NCI-H1417 treated with DMSO at 0.1 percent for 48 hours (cell line): ENCODE measurements at places on chromosomes 2 and 18.

- peak; percentile 97 for DNase-seq
Observed at GRCh38 chr18:37299471-37300304, 265.9 kb downstream of the CELF4 start.

DNA sequence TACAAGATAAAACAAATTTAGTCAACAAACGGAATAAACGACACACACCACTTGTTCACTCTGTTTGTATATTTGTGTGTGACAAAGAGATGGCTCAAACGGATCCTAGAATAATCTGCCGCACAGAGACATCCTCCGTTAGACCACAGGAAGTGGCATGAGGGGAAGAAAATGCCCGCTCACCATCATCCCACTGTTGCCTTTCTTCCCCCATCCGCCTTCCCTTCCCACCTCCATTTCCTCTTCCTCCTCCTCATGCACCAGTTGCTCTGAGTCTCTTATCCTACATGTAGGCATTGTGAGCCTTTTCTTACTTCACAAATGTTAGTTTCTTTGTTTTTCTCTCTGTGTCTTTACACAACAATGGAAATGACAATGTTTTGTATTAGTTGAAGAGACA lies 228.5 kb upstream of the SMIM21 start:
- no peak for DNase-seq

GRCh38 chr2:106085181-106085940 lies 108.7 kb downstream of the UXS1 start:
- DNase-seq: no peak

DNA sequence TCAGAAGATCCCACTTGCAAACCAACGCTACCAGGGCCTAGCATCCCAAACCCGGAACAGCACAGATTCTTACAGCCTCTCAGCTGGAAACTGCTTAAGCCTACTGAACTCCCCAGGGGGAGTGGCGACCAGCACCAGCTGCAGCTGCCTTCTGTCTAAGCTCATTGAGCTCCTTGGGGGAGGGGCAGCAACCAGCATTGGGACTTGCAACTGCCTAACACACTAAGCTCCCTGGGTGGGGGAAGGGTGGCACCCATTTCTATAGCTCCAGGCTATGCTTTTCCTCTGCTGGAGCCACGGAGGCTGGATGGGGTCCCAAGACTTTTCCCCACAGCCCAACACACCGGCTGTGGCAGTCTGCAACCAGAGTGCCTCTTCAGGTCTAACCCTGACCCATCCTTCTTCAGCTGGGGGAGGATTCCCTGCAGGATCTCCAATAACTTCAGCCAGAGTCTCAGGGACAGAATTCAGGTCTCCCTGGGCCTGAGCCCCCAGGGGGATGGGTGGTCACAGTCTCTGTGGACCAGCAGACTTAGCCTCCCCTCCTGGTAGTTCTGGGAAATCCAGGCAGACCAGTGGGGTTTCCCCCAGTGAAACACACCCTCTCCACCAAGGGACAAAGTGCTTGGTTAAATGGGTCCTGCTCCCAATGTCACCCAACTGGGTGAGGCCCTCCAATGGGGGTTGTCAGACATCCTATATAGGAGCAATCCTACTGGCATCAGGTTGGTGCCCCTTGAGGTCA lies 45.9 kb upstream of the ITGA4 start:
- DNase-seq: peak; percentile 35

GRCh38 chr2:27038012-27038411 lies 5.2 kb downstream of the TMEM214 start:
- DNase-seq: no peak
